ENCODE measurements at places on chromosomes 16 and 17.

GRCh38 chr17:78337244-78338109, 22.4 kb downstream of the SOCS3 start:
- no peak for DNase-seq

GRCh38 chr16:11611871-11612664, 25.3 kb upstream of the LITAF start:
- DNase-seq = no peak

DNA sequence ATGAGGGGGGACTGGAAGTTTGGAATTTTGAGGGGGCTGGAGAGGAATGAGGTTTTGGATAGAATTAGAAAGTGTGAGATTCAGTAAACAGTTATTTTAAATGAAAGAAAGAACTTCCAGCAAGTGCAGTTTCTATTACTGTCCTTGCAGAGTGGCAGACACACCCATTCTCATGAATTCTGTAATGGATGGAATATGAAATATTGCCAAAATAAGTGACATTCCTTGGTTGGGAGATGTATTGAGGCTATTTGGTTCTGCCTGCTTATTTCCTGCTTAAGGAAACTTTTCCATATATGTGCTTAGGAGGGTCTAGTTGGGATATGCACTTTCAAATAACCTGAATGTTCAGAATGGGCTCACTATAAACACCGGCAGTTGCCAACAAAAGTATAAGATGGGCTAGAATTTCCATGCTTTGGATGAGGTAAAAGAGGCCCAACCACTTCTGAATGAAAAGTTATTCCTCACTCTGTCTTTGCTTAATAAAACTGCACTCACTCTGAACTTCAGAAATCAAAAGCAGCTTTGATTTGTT, 434.4 kb downstream of the CA10 start:
- DNase-seq = no peak

- no peak for DNase-seq
Observed at GRCh38 chr17:14119546-14119945, 50.2 kb downstream of the COX10 start.

GRCh38 chr17:50181144-50181543, 15.3 kb downstream of the SGCA start:
- peak; percentile 15 for DNase-seq

GRCh38 chr17:65000798-65001197, 55.7 kb downstream of the GNA13 start:
- DNase-seq = no peak

DNA sequence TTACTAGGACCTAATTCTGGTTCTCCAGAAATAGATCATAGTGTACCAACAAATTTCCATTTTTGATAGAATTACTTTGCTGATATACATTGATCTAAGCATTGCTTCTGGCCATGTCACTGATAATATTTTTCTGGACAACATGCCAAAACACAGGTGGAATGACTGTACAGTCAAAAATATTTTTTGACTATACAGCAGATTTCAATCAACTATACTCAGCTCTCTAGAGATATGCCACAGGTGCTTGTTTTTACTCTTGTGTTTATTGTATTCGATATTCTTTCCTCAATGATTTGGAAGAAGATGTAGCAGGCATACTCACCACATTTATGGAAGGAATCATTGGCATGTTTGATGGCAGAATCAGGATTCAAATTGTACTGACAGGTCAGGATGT, 21.6 kb upstream of the TOX3 start:
- no peak for DNase-seq

GRCh38 chr16:64253096-64253495, 868.8 kb downstream of the CDH11 start:
- no peak for DNase-seq

DNA sequence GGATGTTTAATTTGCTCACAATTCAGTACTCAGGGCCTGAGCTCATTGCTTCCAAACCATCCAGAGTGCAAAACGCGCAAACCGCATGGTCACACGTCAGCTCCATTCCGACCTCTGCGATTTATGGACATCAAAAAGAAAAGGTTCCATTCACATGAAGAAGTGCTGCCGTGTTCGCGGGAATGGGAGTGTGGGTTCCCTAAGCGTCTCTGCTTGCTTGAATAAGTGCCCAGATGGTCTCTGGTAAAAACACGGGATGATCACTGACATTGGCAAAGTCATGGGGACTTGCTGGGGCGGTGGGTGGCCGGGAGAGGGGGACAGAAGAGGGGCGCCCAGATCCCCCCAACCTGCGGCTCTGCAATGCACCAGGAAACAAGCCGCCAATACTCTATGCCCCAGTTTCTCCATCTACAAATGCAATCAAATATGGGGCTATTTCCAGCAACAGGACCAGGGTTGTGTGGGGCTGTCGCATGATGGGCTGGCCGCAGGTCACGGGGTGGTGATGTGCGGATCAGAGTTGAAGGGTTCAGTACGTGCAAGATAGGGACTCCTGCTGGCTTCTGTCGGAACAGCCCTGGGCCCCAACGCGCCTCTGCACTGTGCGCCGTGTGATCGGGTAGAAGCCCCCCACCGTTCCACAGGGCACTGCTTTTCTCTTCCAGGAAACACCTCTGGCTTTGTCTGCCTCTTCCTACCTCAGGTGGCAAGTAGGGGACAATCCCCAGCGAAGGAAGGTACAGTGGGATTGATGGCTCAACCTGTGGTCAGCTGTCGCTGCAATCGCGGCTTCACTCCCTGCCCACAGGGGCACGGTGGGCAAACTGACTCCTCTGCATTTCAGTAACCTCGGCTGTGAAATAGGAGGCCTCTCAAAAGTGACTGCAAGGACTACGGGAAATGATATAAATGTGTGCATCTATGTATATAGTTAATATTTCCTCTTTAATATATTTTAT, 11.2 kb downstream of the FOXF1 start:
- DNase-seq = no peak

DNA sequence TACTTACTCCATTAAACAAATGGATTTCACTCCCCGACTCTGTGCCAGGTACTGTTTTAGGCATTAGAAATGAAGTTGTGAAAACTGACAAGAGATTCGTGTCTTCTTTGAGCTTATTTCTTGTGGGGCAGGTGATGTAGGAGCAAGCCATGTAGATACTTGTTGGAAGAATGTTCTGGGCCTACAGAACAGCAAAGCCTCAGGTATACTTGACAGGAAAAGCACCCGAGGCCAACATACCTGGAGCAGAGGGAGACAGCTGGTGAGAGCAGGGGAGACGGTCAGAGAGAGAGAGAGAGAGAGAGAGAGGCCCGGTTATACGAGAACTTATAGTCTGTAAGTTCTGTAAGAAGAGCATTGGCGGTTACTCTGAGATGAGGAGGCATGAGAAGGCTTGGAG, 110.8 kb downstream of the FTO start:
- DNase-seq = no peak

DNA sequence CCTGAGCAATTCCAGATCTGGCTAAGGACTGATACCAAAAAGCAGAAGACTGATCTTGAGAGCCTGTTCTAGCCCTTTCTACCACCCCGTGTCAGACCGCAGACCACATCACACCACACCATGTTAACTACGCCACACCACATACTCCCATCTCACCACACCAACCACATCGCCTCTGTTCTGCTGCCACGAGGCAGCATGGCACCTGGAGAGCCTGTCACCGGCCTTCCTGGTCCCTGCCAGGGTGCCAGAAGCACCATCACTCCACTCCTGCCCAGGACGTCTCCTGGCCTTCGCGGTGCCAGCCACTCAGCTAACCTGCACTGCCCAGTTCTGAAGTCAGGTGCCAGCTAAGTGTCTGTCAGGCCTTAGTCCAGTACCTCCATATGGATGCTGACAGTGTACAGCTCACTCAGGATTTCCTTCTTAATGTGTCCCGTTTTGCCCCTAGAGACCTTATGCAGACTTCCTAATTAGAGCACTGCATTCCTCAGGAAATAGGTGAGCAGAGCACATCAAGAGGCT, 37.2 kb upstream of the BCAR1 start:
- no peak for DNase-seq

DNA sequence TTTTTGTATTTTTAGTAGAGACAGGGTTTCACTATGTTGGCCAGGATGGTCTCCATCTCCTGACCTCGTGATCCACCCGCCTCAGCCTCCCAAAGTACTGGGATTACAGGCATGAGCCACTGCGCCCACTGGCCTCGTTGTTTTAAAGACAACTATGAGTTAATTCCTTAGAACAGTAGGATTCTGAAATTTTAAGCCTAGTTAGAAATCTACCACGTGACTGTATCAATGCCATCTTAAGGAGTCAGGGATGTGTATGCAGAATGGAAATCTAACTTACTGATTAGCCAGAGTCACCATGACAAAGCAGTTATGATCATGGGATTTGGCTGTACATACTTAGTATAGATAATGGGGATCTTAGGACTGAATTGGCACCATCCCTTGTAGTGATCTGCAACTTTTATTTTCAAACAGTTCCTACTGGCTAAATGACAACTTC, 2.8 kb downstream of the CEP20 start:
- DNase-seq = no peak

- no peak for DNase-seq
Observed at GRCh38 chr16:66376577-66377305, 10.2 kb downstream of the CDH5 start.

GRCh38 chr16:49681217-49681883, 174.6 kb downstream of the ZNF423 start:
- DNase-seq = no peak

DNA sequence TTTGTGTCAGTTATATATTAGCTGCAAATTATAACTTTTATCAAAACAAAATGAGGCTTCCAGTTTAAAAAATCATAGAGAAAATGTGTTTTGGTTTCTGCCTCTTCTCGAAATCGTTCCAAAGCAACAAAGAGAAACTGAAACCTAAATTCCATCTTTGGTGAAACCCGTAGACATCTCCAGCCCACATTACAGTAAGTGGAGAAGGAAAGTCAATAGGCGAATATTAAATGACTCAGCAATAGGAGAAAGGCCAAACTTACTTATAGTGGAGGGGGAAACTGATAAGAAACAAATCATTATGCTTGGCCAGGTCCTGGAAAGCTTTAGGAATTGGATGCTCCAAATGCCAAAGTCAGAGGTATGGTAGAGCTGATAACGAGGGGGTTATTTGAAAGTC, 103.0 kb upstream of the SHISA6 start:
- DNase-seq = no peak

- DNase-seq = no peak
Observed at GRCh38 chr17:7440113-7440833, 961 bp downstream of the FGF11 start.

GRCh38 chr16:85733155-85733838, 17.6 kb downstream of the C16orf74 start:
- DNase-seq = no peak

- no peak for DNase-seq
Observed at GRCh38 chr16:58684001-58684353, 593 bp downstream of the SLC38A7 start.

GRCh38 chr17:61486135-61487120, 34.2 kb downstream of the TBX4 start:
- no peak for DNase-seq

GRCh38 chr16:84050316-84050715, 7.7 kb upstream of the SLC38A8 start:
- no peak for DNase-seq

DNA sequence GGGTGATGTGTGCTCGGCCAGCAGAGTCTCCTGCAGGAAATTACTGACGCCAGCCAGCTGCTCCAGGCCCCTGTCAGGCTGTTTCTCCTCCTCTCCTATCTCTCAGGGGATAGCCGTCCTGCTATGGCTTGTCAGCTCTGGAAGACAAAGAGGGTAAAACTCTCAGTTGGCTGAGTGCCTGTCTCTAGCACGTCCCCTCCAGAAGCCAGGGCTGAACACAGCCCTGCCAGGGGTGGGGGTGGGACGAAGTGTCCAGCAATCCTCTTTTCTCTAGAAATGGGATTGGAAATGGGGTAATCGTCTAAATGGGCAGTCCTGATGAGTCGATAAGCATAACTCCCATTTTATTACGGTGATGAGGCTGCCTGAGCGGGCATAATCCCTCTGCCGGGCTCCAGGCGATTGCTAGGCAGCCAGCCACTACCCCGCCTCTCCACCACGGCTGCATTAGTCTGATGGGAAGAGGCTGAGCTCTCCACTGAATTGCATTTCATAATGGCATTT, 89.1 kb upstream of the GNAO1 start:
- DNase-seq = no peak

DNA sequence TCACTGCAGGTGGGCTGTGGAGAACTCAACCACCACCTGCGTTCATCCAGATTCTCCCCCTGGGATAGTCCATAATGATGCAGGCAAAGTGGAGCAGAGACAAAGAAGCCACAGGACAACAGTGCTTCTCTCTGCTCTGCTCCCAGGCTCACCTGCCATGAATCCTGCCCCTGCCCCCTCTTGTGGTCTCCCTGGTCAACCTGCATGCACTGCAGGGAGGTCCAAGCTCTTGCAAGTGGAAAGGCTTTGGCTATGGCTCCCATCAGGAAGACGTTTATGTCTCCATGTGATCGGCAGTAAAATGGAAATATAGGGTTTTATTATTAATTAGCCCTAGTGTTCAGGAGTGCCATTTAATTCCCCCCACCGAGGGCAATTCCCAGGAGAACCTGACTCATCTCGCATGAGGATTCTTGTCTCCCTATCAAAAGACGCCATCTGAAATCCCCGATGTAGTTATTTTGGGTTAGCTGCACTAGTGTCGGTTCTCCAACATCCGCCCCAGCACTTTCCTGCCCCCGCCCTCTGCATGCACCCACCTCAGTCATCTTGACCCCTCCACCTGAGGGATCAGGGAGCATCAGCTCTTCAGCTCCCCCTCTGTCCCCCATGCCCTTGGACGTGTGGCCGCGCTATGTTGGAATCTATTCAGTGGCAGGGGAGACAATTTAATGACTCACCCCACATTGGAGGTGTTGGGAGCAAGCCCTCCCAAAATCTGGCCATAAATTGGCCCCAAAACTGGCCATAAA, 91.8 kb downstream of the KCNJ12 start:
- no peak for DNase-seq

- no peak for DNase-seq
Observed at GRCh38 chr16:27950206-27950887, 113.2 kb downstream of the GSG1L start.

- no peak for DNase-seq
Observed at GRCh38 chr17:28892024-28892423, 5.5 kb downstream of the FLOT2 start.

DNA sequence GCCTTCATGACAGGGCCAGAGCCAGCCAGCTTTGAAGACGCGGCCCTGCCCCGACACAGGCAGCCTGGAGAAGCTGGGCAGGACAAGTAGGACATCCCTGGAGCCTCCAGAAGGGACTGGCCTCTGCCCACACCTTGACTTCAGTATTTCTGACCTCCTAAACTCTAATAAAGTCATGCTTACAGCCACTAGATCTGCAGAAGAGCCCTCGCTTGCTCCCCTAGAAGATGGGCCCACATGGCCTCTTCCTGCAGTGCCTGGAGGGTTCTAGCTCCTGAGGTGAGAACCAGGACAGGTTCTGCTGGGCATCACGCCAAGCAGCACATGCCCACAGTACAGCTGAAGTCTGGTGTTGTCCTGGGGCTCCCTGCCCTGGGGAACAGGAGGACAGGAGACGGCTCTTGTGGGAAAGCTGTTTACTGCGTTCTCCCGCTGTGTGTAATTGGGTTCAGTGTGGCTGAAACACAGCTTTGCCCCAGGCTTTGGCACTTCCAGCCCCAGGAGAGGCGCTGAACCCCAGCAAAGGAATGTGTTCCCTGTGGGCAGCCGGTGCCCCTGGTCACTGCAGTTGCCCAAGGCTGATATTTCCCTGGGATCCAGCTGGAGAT, 2.6 kb downstream of the APRT start:
- no peak for DNase-seq

- no peak for DNase-seq
Observed at GRCh38 chr16:56860226-56861020, 4.6 kb upstream of the SLC12A3 start.

GRCh38 chr17:46823657-46824056, 5.2 kb upstream of the WNT3 start:
- DNase-seq = no peak

Measured in anterior cingulate cortex (tissue), 58 donors.